Activated CD4-positive, alpha-beta T cell treated with anti-CD3 and anti-CD28 coated beads, Interleukin-2, amount 50 U/mL, for 16 hours (primary cell): ENCODE measurements at places on chromosomes 11 and 22.

- DNase-seq: no peak
Observed at GRCh38 chr11:23947883-23948282, 549.0 kb upstream of the LUZP2 start.

DNA sequence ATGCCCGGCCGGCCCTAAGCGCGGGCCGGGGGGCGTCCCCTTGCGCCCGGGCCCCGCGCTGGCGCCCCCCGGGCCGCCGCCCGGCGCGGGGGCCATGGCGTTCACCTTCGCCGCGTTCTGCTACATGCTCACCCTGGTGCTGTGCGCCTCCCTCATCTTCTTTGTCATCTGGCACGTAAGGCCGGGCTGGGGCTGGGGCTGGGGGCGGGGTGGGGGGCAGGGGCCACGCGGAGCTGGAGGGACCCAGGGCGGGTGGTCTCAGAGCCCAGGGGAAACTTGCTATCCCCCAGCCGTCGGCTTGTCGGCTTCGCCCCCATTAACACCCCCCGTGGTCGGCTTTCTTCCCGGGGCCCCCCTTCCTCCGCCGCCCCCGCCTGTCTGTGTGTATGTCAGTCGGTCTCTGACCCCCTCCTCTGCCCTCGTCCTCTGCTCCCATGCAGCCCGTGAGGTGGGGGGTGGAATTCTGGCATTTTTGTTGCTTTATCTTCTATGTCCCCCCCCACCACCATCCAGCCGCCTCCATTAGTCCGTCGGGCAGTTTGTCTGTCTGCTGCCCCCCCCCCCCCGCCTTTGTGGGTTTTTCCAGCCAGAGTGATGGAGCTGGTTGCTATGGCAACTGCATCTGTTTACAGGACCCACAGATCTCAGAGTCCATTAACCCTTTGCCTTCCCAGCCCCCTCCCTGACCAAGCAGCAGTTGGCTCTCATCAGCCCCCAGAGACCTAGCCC lies 552 bp downstream of the CNIH2 start:
- DNase-seq: no peak

DNA sequence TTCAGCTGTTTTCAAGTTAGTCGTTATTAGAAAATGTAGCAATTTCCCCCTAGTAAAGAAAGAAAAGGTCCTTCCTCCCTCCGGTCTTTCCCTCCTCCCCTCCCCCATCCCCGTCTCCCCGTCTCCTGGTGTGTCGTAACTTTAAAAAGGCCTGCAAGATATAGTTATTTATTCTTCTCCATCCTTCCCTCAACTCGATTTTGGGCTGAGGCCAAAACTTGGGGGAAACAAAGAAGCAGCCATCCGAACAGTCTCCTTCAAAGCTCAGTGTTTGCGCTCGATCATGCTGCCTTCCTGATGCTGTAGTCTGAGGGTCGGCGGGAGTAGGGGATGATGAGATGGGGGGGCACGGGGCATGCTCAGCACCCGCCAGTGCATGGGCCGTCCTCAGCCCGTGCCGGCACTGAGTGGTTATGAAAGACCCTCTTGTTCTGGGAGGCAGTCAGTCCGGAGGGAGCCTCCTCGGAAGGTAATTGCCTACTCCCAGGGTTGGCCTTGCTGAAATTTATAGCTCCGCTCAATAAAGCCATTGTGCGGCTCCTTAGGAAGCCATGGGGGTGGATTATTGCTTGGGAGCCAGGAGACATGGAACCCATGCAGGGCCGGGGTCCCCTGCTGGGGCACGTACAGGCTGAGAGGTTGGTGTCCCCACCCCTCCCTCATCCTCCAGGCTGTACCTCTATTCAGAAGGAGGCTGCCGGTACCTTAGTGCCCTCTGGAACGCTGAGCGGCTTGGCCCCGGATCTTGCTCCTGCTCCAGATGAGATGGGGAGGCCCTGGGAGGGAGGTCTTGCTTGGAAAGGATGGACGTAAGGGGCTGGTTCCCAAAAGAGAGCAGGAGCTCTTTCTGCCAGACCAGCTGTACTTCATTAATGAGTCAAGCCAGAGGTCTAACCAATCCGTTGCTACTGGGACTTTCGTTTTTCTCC lies 212.7 kb upstream of the CADM1 start:
- DNase-seq: no peak

DNA sequence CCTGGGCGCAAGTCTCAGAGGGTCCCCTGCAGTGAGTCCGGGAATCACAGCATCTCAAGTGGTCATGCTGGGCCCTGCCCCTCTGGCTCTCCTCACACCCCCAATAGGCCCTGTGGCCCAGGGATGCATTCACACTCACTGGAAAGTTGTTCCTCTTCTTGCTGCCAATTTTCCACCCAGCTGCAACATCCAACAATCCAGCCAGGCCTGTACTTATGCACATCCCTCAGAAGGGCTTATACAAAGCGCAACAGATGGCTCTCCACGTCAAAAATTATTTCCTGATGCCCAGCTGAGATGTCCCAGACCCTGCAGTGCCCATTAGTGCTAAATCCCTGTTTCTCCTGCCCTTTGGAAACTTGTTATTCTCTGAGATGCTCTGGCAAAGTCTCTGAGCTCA lies 407.8 kb upstream of the NARS2 start:
- DNase-seq: no peak

DNA sequence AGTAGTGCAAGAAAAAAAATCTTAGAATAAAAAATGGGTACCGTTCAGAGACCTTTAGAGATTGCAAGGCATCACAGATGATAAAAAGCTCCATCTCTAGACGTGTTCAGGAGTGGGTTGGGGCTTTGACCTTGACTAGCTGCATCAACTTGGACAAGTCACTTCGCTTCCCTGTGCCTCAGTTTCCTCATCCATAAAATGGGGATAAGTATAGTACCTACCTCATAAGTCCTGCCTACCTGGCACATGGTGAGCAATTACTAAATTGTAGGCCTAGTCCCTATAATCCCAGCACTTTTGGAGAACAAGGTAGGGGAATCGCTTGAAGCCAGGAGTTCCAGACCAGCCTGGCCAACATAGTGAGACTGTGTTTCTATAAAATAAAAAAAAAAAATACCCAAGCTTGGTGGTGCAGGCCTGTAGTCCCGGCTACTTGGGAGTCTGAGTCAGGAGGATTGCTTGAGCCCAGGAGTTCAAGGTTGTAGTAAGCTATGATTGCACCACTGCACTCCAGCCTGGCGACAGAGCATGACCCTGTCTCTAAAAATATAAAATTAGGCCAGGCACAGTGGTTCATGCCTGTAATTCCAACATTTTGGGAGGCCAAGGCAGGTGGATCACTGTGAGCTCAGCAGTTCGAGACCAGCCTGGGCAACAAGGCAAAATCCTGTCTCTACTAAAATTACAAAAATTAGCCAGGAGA lies 6.0 kb upstream of the F2 start:
- DNase-seq: no peak

DNA sequence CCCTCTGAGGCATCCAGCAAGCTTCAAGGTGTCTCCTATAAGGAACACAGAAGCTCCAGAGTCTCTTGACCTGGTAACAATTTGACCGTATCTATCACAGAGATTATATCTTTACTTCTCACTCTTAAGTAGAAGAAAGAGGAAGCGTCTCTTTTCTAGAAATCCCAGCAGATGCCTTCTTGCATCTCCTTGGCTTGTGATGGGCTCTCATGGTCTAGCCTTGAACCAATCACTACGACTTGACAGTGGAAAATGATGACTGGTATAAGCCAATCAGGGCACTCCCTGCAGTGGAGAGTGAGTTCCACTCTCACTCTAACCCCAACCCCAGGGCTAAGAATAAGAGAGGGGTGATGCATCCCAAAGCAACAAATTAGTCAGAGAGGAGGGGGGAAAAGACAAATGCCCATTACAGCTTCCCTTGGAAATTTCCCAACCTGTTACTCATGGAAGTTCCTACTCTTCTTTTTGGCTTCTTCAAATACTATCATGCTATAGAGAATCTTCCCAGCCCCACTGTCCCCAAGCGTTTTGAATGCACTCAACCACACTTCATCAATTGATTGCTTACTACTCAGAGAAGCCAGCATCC lies 293.5 kb downstream of the MN1 start:
- no peak for DNase-seq

DNA sequence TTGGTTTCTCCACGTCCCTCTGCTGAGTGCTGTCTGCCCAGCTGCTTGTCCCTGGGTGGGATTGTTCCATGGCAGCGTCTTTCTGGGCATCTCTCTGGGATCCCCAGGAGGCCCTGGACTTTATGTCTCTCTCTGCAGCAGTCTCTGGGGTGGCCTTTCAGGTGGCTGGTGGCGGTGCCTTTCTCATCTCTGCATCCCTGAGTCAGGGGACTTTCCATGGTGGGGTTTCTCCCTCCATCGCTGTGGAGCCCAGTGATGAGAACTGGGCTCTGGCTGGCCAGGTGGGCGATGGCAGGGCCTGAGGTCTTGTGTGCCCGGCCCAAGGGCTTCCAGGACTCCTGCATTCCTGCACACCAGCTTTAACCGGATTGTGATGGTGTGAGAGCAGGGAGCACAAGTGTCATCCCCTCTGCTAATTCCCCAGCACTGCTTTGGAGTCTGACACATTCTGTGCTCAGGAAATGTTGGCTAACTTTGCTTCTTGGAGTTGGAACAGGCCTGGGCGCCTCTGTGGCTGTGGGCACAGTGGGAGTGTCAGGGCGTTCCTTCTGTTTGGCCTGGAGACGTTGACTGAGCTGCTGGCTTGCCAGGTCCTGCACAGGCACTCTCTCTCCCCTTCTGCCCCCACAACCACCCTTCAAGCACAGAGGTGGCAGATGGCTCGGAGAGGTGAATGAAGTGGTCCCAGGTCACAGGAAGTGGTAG lies 27.9 kb downstream of the FAM83F start:
- DNase-seq: no peak

- no peak for DNase-seq
Observed at GRCh38 chr11:119380827-119381180, 686 bp downstream of the USP2 start.

DNA sequence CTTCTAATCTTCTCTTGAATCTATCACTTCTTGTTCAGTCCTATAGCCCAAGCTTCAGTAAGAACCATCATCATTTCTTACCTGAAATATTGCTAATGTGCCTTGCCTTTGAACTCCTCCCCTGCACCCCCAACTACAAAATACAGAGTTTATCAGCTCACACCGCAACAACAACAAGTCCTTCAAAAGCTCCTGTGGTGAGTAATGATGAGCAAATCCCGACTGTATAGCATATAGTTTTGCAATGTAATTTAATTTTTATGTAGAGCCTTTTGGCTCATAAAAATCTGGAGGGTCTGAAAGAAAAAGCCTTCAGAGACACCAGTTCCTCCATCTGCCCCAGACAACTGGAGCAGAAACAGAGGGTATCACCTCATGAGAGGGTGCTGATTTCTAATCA lies 124.7 kb downstream of the ARHGAP32 start:
- DNase-seq: no peak
